Left renal pelvis (tissue), 4 donors: ENCODE measurements at places on chromosomes 3 and 15. TPM values are rescaled to one million over a fixed set of nuclear protein-coding genes. Genes with fewer than 3 reads are reported as not detected.

The MYH15 gene
- polyA plus RNA-seq: 0.32 TPM

The CPLX3 gene
- polyA plus RNA-seq: not detected

The SIDT1 gene
- 3.7 TPM for polyA plus RNA-seq

The SEC11A gene
- polyA plus RNA-seq: 260 TPM

The PPM1M gene
- polyA plus RNA-seq: 22.3 TPM

The AQP9 gene
- 0.79 TPM for polyA plus RNA-seq

The SIAH2 gene
- polyA plus RNA-seq: 18.5 TPM

The TKT gene
- 100 TPM for polyA plus RNA-seq

- DNase-seq: no peak
Measured at GRCh38 chr15:69573815-69574475, 121.3 kb downstream of the RPLP1 start.

DNA sequence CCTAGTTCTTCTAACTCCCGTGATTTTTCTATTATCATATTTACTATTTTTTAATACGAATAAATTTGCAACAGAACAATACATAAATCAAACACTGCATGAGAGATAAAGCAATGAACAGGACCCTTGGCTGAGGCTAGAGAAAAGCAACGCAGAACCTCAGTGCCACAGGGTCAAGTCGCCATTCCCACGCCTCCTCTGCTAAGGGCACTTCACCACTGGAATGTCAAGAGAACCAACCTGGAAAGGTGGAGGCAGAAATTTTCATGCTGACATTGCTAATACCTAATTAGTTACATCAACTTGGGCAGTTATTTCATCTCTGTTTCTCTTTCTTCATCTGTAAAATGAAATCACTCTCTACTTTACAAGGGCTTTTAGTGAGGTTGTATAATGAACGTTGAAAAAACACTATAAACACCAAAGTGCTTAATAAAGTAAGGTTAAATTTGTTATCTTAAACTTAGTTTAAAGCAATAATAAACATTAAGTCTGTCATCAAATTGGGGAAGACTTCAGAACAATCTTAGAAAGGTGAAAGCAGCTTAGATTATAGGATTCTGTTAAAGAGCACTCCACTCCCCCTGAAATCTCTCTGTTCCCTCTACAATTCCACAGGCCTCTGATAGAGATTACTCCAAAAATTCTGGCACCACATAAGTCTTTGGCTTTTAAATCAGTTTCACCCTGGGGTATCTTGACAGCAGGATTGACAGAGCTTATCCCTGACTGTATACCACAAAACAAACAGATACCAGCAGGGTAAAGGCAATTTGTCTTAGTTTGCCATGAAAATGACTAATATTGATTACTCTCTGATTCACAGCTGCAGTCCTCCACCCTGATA, 41.9 kb downstream of the PLCH1 start:
- DNase-seq: no peak

DNA sequence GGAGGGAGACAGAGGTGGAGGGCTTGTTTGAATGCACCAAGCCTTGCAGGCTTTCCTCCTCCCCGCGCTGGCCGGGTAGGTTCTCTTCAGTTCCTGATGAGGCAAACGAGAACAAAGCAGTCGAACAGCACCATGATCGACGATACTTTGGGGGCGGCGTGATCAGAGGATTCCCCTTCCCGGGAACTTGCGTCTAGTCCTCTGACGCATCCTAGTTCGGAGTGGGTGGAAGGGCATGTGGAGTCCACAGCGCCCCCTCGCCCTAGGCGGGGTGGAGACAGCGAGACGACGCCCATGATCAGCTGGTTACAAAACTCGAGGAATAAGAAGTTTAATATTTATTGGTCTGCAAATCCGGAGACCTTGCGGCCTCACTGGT, 452 bp upstream of the SV2B start:
- DNase-seq: no peak

DNA sequence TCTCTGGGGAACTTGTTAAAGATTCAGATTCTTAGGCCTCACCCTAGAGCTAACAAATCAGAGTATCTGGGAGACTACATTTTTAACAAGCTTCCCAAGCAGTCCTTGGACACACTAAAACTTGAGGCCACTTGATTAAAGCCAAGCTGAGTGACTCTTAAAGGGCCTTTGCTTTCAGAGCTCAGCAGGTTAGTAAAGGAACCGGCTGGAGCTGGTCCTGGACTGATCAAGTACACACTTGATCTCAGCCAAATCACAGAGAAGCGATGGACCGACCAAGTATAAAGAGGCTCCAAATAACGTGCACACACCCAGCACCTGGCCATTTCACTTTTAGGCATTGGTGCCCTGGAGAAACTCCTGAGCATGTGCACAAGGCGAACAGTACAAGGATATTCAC, 12.9 kb upstream of the TM6SF1 start:
- no peak for DNase-seq

- no peak for DNase-seq
Measured at GRCh38 chr3:122076491-122077292, 21.5 kb downstream of the CD86 start.

DNA sequence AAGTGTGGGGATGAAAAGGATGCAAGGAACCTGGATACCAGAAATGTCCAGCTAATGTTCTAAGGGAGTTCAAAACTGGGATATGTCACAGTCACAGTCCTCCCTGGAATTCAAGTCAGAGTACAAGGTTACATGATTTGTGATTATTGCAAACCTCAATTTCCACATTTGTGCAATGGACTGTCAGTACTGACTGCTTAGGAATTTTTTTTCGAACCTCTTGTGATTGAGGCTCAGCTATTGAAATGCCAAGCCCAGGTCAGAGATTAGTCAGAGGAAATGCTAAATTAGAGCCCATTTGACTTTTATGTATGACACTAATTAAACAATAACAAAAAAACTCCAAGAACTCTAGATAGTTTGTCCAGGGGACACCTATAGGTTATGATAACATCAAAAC, 210.2 kb downstream of the THSD4 start:
- DNase-seq: no peak

DNA sequence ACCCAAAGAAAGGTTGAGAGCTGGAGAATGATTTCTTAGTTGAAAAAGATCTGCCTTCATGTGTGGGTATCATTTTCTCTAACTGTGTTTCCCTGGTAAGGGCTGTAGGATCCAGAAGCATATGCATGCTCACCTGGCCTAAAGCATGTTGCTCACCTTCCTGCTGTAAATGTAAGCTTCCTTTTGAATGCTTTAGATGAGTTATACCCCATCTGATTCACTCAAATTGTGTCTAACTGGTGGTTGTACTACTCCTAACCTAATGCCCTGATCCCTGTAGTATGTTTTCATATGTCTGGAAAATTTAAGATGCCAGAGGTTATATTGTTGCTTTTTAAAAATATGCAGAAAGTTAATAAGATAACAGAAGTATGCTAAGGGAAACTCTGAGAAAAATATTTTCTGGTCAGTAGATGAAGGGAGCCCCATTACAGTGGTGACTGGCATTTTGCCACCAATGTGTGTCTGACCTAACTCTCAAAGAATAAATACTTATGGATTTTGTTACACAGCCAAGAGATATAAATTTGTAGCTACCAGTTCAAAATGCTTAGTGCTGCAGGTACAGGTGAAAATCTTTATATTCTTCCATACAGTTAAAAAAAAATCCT, 7.7 kb downstream of the FILIP1L start:
- no peak for DNase-seq

- no peak for DNase-seq
Measured at GRCh38 chr3:134428401-134428800, 54.2 kb upstream of the AMOTL2 start.

GRCh38 chr3:128491941-128492670, 895 bp downstream of the GATA2 start:
- DNase-seq: no peak

DNA sequence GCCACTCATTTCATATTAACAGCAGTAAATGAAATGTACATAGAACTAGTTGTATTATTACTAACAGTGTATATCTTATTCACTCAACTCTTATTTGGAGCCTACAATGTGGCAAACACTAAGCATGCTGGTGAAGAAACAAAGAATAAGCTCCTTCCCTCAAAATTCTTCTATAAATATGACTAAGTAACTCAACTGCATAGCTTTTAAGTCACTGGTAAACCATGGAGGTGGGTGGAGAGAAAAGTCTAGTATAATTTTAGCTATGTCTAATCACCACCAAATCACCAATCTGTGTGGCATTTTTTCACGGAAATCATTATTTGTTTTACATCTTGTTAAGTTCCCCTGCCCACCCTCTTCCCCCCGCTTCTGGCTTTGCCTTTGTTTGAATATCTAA, 17.5 kb downstream of the COPS2 start:
- DNase-seq: no peak

DNA sequence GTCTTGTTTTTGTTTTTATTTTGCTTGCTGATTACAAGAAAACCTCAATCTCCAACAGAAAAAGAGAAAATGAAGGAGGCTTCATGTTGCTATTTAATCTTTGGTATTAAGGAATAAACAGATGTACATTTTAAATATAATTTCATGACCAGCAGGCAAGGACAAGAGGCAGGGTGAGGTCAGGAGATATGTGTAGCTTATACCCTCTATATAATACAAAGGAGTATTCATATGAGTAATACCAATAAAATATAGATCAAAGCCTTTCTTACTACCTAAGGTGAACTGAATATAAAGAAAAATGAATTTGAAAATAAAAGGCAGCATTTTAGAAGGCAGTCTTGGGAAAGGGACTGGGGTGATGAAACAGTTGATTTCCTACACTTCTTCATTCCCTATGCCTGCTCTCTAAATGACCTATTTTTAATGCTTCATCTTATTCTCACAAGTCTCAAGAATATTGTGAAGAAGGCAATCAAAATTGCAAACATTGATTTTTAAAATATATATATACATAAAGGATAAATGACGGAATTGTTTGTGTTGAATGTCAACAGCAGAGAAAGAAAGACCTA, 8.6 kb upstream of the CBLB start:
- no peak for DNase-seq

DNA sequence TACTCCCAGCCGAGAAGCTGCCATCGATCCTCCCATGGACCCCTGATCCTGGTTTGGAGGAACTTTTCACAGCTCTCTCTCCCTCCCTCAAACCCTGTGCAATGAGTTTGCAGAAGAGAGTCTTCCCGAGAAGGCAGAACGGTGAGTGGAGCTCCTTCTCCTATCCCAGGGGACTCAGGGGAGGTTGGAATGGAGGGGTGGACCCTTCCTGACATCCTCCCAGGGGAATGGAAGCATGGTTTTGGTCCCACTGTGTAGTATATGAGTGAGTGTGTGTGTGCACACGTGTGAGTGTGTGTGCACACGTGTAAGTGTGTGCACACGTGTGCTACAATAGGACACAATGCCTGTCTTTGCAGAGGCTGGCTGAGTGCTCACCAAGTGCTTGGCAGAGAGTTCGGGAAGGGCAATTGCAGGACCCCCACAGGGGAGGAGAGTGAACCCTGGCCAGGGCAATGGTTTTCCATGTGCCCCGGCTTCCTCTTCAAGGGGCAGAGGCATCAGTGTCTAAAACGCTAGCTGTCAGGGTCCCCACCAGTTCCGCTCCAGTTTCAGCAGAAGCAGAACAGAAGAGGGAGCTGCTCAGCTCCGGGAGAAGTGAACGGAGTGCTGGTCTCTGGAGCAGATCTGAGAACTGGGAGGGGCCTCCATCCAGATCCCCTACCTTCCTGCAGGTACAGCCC, 13.8 kb upstream of the IL16 start:
- no peak for DNase-seq

GRCh38 chr3:59611649-59612443, 562.0 kb upstream of the CFAP20DC start:
- DNase-seq: no peak

DNA sequence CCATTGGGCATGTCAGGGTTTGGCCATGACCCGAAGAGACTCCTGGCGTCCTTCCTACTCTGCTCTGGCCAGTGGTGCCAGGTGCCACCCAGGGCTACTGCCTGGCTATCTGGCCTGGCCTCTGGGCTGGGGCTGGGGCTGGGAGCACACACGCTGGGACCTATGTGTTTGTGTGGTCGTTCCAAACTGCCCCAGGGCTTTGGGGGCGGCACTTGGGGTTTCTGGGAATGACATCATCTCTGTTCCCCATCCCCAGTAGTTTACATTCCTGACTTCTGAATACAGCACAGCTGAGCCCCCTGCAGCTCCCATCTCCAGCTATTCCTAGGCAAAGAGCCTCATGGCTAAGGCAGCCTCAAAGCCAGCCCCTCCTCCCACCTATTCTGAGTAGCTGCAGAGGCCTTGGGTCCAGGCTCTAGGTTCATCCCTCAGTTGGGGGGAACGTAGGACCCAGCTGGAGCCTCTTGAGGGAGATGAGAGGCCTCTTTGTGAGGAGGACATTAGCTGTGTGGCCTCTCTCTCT, 24.3 kb downstream of the PLEKHO2 start:
- no peak for DNase-seq

DNA sequence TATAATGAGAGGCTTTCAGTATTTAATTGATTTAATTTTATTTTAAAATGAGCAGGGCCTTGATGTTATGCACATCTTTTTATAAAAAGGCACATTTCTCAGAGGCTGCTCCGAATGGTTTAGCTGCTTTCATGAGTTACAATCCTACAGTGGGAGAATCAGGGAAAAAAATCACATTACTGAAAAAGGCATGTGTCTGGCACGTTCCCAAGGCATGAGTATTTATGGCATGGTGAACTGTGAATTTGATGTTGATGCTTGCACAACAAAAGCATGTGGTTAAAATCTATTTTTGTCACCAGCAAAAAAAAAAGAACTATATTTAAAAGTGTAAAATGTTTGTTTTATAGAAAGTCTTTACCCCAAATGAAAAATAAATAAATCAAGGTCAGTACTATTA, 485.2 kb upstream of the ROBO2 start:
- DNase-seq: peak; percentile 18

- no peak for DNase-seq
Measured at GRCh38 chr3:127204841-127205582, 12.1 kb downstream of the PRR23E start.

- no peak for DNase-seq
Measured at GRCh38 chr3:186618318-186618938, 5.6 kb downstream of the AHSG start.

- no peak for DNase-seq
Measured at GRCh38 chr3:33035596-33035995, 61.4 kb downstream of the GLB1 start.

DNA sequence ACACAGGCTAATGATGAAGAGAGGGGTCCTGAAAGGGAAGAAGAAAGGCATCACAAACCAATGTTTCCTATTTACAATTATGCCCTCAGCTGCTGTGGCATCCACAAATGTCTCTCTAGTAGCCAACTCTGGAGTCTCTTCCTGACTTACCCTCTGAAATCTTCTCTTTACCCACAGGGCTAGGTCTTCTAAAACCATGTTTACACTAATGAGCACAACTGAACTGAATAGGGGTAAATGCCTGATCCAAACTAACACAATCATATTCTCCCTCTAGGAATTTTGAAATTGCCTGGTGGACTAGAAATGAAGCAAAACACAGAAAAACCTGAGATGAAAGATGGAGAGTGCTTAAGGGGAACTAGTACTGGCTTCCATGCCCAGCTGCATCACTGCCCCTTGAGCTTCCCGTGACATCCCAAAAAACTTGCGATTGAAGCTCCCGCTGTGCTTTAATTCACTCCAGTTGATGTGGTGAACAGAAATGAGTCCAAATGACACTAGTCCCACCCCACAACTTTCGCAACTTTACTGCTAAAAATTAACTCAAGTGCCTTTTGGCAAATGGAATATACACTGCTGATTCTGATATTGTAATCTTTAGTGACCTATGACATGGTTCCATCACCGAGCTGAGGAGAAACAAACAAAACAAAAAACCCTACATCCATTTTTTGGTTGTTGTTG, 32.8 kb downstream of the CFAP20DC start:
- DNase-seq: no peak
